ENCODE measurements at places on chromosomes 13 and 19. TPM values are rescaled to one million over a fixed set of nuclear protein-coding genes. Genes with fewer than 3 reads are reported as not detected.

The SMIM24 gene
- total RNA-seq: not detected

The SLAIN1 gene
- 0.26 TPM for total RNA-seq

The ATP8B3 gene
- 0.95 TPM for total RNA-seq

The LILRB2 gene
- total RNA-seq: not detected

The KLK3 gene
- total RNA-seq: 0.09 TPM

The ANGPTL4 gene
- 3.0 TPM for total RNA-seq

The MISP3 gene
- 0.34 TPM for total RNA-seq

The IGFL1 gene
- not detected for total RNA-seq

The DGKH gene
- 2.6 TPM for total RNA-seq

The UBE2L5 gene
- not detected for total RNA-seq

The FXYD1 gene
- 14.6 TPM for total RNA-seq

The PSPN gene
- 0.60 TPM for total RNA-seq
